ENCODE measurements at places on chromosomes 1 and 21.
A peak's percentile ranks its signal among the peaks of the same experiment; 100 is the strongest.

GRCh38 chr1:38569932-38570656 is 289.5 kb downstream of the RRAGC start:
- DNase-seq, result no peak

- peak; percentile 36 for DNase-seq
These were observed 1.2 kb downstream of the UBR4 start for GRCh38 chr1:19208710-19209438.

- no peak for DNase-seq
These were observed 246.4 kb downstream of the MATN1 start for GRCh38 chr1:30476911-30477459.

GRCh38 chr1:101964708-101965107 is 32.0 kb downstream of the OLFM3 start:
- DNase-seq, result no peak

- DNase-seq, result no peak
These were observed 27.3 kb upstream of the COL16A1 start for GRCh38 chr1:31731049-31731565.

GRCh38 chr1:204041232-204041767 is 31.6 kb upstream of the SOX13 start:
- no peak for DNase-seq

DNA sequence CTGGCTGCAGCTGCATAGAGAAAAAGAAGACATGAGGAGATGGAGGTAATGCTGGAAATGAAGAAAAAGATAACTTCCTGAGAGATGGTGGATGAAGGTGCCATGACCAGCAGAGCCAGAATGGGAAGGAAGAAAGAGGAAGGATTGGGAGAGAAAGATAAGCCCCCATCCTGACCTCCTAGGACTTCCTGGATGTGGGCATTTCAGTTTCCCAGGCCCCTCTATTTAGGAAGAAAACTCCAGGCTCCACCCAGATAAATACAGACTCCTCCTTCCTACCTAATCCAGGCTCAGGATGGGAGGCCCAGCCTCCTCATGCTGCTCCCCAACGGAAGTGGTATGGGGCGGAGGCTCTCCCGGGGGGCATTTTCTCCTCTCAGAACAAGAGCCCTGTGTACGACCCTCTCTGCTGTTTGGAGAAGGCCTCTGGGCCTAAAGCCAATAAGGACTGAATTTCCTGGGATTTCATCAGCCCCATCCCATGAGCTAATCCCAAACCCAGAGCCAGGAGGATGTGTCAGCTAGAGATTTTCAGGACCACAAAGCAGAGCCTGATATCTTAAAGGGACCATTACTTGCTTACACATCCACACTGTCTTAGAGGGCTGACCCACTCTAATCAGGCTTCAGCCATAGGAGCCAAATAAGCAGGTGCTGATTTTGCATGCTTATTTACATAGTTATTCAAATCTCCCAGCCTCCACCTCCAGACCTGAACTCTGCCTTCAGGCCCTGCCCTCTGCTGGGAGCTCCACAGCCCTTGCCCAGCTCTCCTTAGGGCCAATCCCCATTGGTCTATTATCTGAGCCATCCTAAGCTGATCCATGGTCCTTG is 5.1 kb upstream of the ARHGEF2 start:
- peak; percentile 80 for DNase-seq

- DNase-seq, result no peak
These were observed 101.2 kb downstream of the FMN2 start for GRCh38 chr1:240192851-240193250.

DNA sequence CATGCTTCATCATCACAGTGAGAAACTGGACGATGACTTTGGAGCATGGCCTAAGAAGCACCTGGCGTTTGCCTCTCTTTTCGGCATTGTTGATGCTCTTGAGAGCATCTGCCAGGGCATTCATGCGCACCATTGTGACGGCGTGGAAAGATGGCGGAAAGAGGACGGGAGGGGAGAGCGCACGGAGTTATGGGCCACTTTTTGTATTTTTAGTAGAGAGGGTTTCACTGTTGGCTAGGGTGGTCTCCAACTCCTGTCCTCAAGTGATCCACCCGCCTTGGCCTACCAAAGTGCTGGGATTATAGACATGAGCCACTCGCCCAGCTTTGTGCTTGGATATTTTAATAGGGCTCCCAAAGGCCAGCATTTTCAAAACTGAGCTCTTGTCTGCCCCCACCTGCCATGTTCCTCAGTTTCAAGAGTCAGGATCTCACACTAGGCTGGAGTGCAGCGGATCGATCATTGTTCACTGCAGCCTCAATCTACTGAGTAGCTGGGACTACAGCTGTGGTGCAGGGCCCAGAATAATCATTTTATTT is 5.3 kb downstream of the RPS8 start:
- DNase-seq, result no peak

- DNase-seq, result no peak
These were observed 113.5 kb downstream of the GDAP2 start for GRCh38 chr1:117815926-117816325.

GRCh38 chr1:213934649-213935048 is 53.1 kb upstream of the PROX1 start:
- DNase-seq, result peak; percentile 36

GRCh38 chr1:56094168-56094567 is 485.2 kb downstream of the PLPP3 start:
- DNase-seq, result no peak

DNA sequence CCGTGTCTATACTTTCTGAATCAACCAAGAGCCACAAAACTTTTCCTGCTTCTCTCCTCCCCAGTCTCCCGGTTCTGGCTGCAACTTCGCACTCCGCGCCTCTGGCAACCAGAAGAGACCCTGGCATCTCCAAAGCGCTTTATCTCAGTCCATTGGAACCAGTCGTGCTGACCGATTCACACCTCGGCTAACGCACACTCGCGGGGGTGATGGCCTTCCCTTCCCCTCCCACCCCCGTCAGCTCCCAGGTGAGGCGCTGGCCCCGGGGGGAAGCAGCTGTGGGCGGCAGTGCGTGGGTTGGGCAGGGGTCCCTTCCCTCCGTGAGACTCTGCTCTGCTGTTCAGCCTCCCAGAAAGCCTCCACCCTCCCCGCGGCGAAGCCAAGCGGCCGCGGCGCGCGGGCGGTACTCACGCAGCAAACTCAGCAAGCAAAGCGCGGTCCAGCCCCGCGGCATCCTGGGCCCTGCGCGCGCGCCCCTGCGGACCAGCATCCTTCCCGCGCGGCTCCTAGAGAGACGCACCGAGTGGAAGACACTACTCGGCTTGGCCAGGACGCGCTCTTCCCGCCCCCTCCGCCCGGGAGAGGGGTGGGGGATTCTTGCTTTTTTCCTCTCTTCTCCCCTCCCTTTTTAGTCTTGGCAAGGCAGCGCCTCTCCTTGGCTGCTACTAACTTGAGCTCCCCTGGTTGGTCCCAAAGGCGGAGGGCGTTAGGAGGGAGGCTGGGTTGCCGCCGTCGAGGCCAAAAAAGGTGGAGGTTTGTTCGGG is at the start of gene CD34:
Gene CD34 (minus strand): TSS at position 535 of the 764 bp plus-strand sequence. CDS start 45 bp downstream, at position 490.
- peak; percentile 16 for DNase-seq

- peak; percentile 59 for DNase-seq
These were observed 3.6 kb downstream of the CHAF1B start for GRCh38 chr21:36388835-36389234.

GRCh38 chr1:90335558-90335957 is 340.6 kb downstream of the ZNF326 start:
- no peak for DNase-seq

GRCh38 chr1:65392497-65392896 is 28.0 kb upstream of the LEPR start:
- no peak for DNase-seq

GRCh38 chr1:201021630-201022492 is 1.7 kb downstream of the KIF21B start:
- no peak for DNase-seq

GRCh38 chr1:28190996-28191645 is 14.6 kb upstream of the PTAFR start:
- no peak for DNase-seq

GRCh38 chr1:115466433-115466832 is 128.4 kb upstream of the NGF start:
- DNase-seq, result no peak

DNA sequence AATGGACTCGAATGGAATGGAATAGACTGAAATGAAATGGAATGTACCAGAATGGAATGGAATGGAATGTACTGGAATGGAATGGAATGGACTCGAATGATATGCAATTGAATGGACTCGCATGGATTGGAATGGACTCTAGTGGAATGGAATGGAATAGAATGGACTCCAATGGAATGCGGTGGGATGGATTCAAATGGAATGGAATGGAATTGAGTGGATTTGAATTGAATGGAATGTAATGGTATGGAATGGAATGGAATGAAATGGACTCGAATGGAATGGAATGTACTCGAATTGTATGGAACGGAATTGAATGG is 99.6 kb upstream of the FBXO28 start:
- DNase-seq, result no peak
